Tongue (tissue), 3 donors: ENCODE measurements at places on chromosomes 2 and 18. TPM values are rescaled to one million over a fixed set of nuclear protein-coding genes. Genes with fewer than 3 reads are reported as not detected.

DNA sequence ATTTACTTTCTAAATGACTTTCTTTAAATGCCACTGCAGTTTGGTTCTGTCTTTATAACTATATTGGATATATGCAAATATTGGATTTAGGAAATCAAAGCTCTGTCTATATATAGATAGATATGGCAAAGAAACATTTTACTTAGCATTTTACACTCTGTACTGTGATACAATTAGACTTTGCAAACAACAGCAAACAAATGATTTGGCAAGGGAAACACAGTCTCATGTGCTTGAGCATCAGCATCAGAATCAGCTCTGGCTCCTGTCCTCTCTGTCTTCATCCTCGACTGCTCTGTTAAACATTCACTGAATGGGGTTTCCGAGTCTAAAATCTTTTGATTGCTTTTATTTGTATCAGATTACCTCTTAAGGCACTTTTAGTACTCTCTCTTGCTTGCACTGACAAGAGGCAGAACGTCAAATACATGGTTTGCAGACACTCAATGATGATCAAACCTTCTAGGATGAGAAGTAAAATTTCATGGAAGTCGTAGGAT, 176.8 kb upstream of the LRP1B start:
- DNase-seq = no peak

The VSNL1 gene
- 20.6 TPM for total RNA-seq

- no peak for DNase-seq
Measured at GRCh38 chr2:126638746-126639145, 17.2 kb upstream of the GYPC start.

The BBS5 gene
- total RNA-seq = 12.2 TPM
